ENCODE measurements at places on chromosomes 2 and 18. TPM values are rescaled to one million over a fixed set of nuclear protein-coding genes. Genes with fewer than 3 reads are reported as not detected.

The GREB1 gene
- polyA plus RNA-seq = 0.05 TPM

- DNase-seq = no peak
- no peaks in the 10 kb centered on the region for H3K4me1 ChIP-seq
- H3K27ac ChIP-seq = no peak overlapping the region
- H3K36me3 ChIP-seq = no peaks in the 10 kb centered on the region
- no peak overlapping the region for H3K4me3 ChIP-seq
- no peaks in the 10 kb centered on the region for H3K27me3 ChIP-seq
These were observed 36.8 kb upstream of the TRAPPC8 start for GRCh38 chr18:31979714-31980113.

DNA sequence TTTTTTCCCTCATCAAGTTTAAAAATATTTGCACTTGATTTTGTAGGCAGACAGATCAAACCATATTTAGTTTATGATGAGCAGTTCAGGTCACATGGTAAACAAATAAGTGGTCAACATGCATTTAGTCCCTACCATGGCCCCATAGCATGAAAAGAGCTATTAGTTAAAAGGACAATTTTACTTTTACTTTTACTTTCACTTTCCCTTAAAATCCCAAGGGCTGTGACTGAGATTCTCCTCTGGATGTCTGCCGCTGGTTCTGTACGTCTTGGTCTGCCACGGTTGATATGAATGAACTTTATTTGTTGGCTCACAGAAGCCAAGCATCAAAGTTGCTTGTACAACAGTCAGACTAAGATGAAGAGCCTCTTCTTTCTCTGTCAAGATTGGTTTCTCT is 626.2 kb upstream of the CDH7 start:
- no peak overlapping the region for H3K4me3 ChIP-seq
- H3K4me1 ChIP-seq = no peaks in the 10 kb centered on the region
- no peak for DNase-seq
- no peaks in the 10 kb centered on the region for H3K27me3 ChIP-seq
- no peak overlapping the region for H3K27ac ChIP-seq
- no peaks in the 10 kb centered on the region for H3K36me3 ChIP-seq

GRCh38 chr2:44866152-44866551 is 75.3 kb upstream of the SIX3 start:
- no peak overlapping the region for H3K4me3 ChIP-seq
- no peaks in the 10 kb centered on the region for H3K4me1 ChIP-seq
- H3K27me3 ChIP-seq = peaks cover 6% of the 10 kb centered on the region

- no peaks in the 10 kb centered on the region for H3K27me3 ChIP-seq
- no peak overlapping the region for H3K27ac ChIP-seq
- H3K36me3 ChIP-seq = no peaks in the 10 kb centered on the region
- H3K4me1 ChIP-seq = peaks cover 22% of the 10 kb centered on the region
These were observed 56.2 kb downstream of the UXS1 start for GRCh38 chr2:106137731-106138521.
